ENCODE measurements at places on chromosomes 7 and 10.

DNA sequence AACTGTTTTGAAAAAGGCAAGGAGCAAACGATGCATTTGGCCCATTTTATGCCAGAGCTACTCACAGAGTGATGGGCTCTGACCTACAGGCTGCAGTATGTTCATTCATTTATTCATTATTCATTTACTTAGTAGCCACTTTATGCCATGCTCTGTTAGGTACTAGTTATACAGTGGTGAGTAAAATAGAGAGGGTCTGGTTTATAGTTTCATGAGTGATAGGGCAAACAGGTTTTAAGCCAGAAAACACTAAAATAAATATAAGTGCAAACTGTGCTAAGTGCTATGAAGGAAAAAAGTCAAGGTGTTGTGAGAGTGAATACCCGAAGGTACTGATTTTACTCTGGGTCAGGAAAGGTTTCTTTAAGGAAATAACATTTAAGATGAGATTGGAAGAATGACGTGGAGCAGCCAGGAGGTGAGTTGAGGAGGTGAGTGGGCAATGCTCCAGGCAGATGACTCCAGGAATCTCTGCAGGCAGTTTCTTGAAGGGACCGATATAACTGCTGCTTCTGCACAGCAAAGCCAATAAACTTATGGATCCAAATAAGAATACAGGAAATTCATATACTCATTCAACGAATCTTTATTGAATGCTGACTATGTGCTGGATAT is 56.9 kb upstream of the FAM133B start:
- DNase-seq = no peak

DNA sequence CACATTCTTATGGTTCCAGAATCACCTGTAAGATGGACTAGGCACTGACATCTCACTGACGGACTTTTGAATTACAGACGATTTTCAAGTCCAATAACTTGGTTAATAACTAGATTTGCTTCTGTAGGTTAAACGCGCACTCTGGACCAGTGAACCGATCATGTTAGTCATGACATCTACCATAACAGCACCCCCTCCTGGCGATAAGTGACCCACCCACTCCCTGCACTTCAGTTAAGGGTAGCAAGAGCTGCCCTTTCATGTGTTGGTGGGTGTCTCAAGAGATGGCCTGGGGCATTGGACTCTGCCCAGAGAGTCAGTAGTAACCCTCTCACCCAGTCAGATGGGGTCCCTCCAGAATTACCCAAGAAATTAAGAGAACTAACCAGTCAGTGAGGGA is 12.9 kb downstream of the GRM8 start:
- no peak for DNase-seq

DNA sequence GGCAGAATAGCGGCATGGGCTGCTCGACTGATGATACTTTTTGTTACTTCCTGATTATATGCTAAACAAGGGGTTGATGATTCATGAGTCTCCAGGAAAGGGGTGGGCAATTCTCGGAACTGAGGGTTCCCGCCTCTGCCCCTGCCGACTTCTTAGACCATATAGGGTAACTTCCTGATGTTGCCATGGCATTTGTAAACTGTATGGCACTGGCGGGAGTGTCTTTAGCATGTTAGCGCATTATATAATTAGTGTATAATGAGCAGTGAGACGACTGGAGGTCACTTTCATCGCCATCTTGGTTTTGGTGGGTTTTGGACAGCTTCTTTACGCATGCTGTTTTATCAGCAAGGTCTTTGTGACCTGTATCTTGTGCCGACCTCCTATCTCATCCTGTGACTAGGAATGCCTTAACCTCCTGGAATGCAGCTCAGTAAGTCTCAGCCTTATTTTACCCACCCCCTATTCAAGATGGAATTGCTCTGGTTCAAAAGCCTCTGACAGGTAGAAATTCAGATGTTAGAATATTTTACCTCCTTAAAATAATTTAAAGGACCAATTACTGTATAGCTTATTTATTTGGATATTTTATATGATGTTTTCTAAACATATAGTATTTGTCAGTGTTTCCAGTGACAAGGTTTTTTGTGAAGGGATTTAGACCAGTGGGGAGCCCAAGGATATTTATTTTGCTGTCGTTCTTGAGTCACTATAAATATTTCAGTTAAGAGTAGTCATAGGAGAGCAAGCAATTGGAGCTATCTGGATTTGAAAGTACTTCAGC is 90.1 kb upstream of the PIK3CG start:
- DNase-seq = no peak

- no peak for DNase-seq
Observed at GRCh38 chr10:21399392-21400035, 126.0 kb downstream of the SKIDA1 start.

All from ovary (tissue), 10 donors.